Activated CD4-positive, alpha-beta T cell treated with anti-CD3 and anti-CD28 coated beads, Interleukin-2, amount 10 ng/mL, durations not matched to agents 7 days and 5 days (primary cell): ENCODE measurements at places on chromosomes 7 and 10.

- DNase-seq = no peak
These were observed 515 bp downstream of the FASTK start for GRCh38 chr7:151080067-151080521.

GRCh38 chr7:105648561-105649401, 67.5 kb upstream of the EFCAB10 start:
- no peak for DNase-seq

GRCh38 chr10:107966826-107967225, 802.3 kb upstream of the SORCS1 start:
- no peak for DNase-seq

- no peak for DNase-seq
These were observed 1.1 kb downstream of the MRPS24 start for GRCh38 chr7:43868181-43868580.

GRCh38 chr10:124451276-124451675, 1.4 kb upstream of the NKX1-2 start:
- DNase-seq = no peak

DNA sequence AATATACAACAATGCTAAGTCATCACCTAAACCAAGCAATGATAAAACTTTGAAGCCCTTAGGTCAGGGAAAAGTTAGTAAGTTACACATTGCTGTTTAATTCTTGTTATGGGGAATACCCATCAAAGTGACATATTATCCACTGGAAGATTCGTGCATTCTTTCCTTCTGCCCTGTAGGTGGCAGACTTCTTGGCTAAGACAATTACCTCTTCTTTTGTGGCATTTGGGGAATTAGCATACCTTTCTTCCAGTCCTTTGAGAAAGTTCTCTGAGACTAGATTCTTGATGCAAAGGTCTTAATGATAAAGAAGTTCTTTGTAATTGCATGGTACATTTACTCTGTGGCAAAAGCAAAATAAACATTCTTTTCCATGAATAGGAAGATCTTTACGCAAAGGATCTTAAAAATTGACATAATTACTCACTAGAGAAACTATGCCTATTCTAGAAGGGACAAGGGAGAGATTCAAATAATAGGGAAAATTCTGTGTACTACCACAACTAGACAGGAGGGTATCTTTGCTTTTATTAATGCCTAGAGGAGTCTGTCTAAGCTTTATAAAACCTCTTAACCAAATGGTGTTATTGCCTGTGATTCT, 395.9 kb downstream of the GRM8 start:
- DNase-seq = no peak

GRCh38 chr10:99621454-99622251, 1.4 kb upstream of the SLC25A28 start:
- no peak for DNase-seq

DNA sequence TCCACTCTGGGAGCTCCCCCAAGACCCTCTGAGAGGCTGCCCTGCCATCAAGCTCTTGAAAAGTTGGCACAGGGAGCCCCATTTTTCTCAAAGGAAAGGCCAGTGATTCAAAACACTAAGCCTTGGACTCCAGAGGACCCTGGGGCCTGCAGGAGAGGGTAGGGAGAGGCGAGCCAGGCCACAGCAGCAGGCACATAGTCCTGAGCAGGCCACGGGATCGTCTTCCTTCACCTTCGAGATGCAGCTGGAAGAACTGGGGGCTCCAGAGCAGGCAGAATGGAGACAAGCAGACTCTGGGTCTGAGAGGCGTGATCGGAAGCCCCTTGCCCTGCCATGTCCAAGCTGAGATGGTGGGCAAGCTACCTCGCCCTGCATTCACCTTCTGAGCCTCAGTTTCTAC, 13.9 kb downstream of the TNS3 start:
- DNase-seq = no peak

GRCh38 chr7:78510580-78511188, 712.1 kb downstream of the PHTF2 start:
- DNase-seq = no peak

DNA sequence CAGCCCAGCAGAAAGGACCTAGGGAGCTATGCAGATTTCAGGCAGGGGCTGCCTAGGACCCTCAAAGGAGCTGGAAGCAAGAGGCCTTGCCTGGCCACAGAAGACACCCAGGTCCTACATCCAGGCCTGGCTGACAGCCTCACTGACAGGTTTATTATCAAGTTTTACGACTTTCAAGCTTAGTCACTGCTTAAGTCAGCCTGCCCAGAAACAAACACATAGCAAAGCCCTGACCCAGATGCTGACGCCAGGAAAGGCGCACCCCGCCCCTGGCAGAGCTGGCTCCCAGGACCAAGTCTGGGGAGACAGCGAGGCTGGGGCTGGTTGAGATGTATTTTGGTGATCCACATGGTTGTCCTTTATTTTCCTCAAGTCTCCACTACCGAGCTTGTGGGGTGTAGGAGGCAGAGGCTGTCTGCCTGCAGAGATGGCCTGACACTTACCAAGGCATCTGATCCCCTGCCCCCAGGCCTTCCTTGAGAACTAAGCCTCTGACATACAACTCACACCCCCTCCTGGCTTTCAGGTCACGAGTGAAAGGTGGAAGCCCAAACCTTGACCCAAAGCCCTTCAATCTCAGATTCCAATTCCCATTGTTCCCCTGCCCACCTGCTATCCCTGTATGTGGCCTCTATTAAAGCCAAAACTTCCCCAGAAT, 80.7 kb upstream of the EMX2 start:
- DNase-seq = no peak

GRCh38 chr10:484925-485661, 204.4 kb downstream of the DIP2C start:
- DNase-seq = peak; percentile 57

DNA sequence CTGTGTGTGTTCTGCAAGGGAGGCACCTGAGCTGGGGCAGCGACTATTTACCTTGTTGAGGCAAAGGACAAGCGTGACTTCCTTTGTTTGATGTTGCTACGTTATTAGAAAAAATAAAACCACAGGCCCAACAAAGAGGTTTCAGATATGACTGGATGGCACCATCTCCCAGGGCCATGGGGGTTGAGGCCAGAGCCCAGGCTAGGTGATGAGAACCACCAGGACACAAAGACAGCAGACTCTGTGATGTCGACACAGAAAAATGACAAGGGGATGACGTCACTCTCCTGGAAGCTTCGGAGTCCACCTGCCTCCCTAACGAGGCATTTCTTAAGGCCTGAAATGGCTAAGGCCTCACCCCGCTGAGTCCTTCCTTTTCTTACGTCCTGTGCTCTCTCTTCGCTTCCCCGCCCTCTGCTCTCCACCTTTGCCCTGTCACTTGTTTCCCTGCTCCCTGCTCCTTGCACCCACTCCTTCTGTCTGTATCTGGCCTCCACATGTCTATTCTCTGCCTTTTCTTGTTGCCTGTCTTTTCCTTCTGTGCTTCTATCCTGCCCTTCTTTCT, 83.0 kb upstream of the ADRB1 start:
- DNase-seq = peak; percentile 29

GRCh38 chr10:22700489-22700888, 13.9 kb downstream of the PIP4K2A start:
- DNase-seq = no peak

DNA sequence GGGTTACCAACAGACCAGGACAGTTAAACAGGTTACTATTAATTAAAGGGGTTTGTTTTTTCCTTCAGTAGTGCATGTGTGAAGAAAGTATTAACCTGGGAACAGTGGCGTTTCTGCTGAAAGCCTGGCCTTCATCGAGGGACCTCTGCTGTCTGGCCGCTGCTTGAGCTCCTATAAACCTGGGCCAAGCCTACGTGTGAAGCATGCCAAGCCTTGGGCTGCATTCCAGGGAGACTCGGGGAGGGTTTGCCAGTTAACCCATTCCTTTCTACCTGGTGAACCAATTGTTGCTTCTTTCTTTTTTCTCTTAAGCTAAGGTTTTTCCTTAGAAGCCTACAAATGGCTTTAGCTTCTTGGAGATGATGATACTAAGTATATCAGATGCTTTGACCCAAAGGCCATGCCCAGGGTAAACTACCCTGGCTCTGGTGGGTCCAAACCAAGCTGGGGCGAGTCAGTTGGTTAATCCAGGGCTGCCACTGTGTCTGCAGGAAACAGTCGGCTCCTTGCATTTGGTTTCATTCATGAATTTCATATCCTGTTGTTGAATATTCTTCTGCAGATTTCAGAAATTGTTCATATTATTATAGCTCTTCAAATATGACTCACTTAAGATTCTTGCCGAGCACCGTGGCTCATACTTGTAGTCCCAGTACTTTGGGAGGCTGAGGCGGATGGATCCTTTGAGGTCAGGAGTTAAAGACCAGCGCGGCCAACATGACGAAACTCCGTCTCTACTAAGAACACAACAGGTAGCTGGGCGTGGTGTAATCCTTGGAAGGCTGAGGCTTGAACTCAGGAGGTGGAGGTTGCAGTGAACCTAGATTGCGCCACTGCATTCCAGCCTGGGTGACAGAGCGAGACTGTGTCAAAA, 23.8 kb downstream of the PFKP start:
- no peak for DNase-seq

- no peak for DNase-seq
These were observed 831 bp downstream of the ZKSCAN5 start for GRCh38 chr7:99505324-99505662.
